Cardiac muscle cell (in vitro differentiated cells and primary cell): ENCODE measurements at places on chromosomes 7 and 10. TPM values are rescaled to one million over a fixed set of nuclear protein-coding genes. Genes with fewer than 3 reads are reported as not detected.

DNA sequence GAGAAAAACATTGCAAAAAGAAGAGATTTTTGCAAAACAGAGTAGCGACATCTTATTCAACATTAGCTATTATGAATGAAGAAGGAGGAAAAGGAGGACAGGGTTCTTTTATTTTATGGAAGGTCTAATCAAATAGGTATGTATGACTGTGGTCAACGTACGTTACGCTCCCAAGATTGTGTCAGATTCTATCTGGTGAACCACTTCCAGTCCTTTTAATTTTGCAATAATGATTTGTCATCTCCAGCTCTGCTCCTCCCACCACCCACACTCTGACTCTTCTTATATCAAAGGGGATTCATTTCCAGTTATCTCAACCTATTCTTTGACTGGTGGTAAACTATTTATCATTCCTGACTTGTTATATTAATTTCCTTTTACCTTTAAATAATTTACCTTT is 259.9 kb downstream of the CACNA2D1 start:
- DNase-seq = no peak

DNA sequence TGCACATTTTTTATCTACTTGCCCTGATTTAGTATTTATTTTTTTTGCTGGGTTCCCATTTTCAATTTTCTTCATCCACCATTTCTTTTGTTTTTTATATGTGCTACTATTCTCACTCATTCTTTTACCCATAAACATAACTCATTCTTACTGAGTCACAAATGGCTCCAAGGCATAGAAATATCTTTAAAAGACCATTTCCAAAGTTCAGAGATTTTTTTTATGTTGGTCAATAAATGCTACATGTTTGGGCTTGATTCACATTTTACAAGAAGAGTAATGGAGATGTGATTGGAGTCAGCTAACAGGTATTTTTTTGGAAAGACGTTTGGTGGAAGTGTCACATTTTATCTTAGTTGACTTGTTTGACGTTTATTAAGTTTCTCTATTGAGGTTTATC is 1303.2 kb upstream of the LRRTM3 start:
- DNase-seq = no peak

DNA sequence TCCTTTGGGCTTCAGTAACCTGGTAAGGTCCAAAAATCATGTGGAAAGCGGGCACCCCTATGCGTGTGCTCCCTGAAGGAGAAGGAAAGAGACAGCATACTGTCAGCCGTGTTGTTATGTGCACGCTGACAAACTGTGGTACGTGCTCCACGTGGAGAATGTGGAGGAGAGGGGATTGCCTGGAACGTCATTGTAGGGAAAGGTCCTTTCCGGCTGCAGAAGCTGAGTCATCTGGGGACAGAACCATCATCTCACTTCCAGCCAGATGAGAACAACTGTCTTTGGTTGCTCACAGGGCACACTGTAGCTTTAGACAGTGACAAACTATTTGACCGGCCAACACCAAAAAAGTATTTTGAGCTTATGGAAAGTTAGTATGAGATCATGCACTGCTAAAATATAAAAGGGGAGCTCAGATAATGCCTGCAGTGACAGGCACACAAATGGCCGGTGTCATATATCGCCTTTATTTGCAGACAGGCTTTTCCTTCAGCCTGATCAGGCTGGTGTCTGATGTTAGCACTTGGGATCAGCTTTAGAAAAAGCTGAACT is 38.8 kb upstream of the GRB10 start:
- peak; percentile 41 for DNase-seq

- DNase-seq = no peak
Measured at GRCh38 chr7:85095806-85096205, 91.0 kb downstream of the SEMA3D start.

GRCh38 chr10:69014171-69014570 is 25.6 kb downstream of the KIFBP start:
- no peak for DNase-seq

DNA sequence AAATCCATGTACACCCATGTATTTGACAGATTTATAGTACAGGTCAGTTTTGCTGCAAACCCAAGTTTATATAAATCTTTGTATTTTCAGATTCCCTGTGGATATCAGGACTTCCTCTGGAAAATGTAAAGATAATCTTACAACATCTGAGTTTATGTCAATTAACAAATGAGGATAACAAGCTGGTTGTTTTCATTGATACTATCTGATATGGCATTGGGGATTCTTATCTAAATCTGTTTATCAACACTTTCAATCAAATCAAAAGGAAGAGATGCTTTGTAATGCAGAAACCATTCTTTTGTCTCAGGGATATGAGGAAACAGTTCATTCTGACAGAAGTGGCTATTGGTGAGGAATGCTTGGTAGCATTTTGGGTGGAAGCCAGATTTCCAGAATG is 64.9 kb upstream of the FAM204A start:
- no peak for DNase-seq

GRCh38 chr10:78714225-78714624 is 354.5 kb upstream of the ZMIZ1 start:
- peak; percentile 53 for DNase-seq

COL1A2 gene
- 73.5 and 122 TPM in 2 replicates for polyA plus RNA-seq

DNA sequence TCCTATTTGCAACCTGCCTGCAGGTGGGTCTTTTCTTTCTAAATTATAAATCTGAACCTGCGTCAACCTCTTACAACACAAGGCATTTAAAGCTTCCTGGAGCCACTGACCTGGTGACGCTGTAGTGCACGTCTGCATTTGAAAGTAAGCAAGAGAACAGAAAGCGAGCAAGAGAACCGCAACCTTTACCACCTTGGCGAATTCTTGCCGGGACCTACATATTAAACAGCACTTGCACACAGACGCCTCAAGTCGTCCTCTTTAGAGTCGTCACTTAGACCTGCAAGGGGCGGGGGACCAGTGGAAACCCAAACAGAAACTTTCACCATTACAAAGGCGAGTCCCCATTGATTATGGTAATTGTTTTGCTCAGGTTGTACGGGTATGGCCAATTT is 9.5 kb downstream of the GLI3 start:
- DNase-seq = peak; percentile 30

DNA sequence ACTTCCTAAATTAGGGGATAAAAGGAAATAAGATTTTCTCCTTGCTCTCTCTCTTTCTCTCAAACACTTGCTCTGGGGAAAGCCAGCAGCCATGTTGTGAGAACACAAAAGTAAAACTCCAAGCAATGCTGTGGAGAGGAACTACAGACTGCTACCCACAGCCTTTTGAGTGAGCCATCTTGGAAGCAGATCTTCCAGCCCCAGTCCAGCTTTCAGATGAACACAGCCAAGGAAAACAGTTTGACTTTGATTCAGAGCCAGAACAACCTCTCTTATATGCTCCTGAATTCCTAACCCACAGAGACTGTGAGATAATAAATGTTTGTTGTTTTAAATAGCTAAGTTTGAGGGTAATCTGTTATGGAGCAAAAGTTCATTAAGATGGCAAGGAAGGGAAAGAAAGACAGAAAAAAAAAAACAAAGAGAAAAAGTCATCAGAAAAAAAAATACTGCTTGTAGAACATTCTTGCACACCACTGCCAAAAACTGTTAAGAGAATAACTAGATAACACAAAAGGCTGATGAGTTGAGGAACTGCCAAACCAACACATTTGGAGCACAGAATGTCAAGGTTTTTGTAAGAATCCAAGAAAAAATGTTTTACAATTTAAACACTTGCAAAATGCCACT is 20.9 kb upstream of the PRKAR2B start:
- no peak for DNase-seq

DNA sequence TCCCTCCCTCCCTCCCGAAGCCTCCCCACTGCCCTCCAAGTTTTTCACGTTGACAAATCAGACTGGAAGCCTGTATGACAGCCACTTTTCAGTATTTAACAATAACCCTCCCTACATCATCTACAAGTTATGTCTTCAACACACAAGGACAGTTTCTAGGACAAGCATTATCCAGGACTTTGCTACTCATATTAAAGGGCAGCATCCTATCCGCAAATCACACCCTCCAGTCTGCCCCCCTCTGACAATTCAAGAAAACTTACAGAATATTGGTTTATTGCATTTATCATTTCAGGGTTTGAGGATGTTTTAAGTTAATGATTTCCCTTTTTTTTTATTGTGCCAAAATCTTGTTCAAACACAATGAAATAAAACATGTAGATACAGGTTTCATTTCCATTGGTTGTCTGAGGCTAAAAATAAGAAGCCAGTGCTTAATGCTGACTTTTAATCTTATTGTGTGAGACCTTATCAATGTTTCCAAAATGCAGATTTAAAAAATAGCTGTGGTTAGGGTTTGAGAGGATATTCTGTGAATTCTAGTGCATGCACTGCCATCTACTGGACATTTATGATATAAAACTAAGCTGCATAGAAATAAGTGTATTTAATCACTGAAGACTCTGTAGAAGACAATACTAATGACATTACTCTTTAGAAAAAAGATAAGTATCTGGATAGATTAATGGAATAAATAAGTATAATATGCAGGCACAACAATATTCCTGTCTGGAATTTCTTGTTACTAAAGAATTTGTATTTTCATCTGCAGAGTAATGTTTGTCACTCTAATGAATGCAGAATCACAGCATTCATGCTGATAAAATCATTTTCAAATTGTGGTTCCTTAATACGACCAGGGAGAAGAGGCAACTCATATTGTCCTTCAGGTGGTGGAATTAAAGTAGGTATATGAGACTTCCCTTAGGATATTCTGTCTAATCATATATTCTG is 64.1 kb downstream of the CAV1 start:
- DNase-seq = peak; percentile 67
